ENCODE measurements at places on chromosomes 6 and 20.

- no peak for DNase-seq
Observed at GRCh38 chr6:109693111-109693510, 2.0 kb downstream of the FIG4 start.

DNA sequence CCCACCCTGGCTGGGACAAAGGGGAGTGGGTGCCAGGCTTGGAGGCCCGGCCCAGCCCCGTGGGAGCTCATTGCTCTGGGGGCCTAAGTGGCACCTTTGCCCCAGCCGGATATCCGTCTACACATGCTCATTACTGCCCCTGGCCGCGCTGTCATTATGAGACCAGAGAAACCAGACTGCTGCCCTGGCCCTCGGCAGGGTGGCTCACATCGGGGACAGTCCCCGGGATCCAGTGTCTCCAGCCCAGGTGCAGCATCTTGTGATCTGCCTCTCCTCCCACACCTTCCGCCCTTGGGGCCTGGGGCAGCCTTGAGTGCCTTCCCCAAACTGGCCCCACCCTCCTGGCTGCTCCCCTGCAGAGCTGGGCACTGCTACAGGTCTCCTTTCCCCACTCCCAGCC, 4.9 kb downstream of the SRMS start:
- DNase-seq: no peak

GRCh38 chr6:168320634-168321033, 1.1 kb upstream of the DACT2 start:
- no peak for DNase-seq

DNA sequence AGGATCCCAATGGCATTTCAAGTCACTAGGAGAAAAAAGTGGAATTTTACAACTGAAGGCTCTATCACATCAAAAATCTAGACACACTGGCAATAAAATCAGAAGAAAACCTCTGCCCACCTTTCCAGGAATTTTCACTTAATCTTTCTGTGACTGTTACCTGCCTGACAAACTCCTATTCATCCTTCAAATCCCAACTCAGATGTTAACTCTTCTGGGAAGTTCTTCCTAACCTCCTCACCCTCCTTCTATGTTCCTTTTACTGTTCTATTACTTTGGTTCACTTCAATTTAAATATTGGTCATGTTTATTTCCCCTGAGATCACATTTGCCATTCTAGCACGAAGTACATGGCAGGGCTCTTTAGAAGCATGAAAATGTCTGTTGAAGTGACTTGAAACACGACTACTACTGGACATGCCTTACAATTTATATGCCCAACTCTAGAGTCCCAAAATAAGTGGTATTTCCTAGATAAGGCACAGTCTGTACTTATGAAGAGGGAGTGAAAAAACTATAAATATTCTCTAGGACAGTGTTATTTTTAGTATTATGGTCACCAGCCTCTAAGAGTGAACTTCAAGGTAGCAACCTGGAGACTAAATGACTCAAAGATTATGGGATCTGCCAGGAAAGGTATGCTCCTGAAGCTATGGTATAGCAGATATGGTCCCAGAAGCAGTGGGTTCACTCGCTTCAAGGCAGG, 17.1 kb downstream of the CHD6 start:
- no peak for DNase-seq

DNA sequence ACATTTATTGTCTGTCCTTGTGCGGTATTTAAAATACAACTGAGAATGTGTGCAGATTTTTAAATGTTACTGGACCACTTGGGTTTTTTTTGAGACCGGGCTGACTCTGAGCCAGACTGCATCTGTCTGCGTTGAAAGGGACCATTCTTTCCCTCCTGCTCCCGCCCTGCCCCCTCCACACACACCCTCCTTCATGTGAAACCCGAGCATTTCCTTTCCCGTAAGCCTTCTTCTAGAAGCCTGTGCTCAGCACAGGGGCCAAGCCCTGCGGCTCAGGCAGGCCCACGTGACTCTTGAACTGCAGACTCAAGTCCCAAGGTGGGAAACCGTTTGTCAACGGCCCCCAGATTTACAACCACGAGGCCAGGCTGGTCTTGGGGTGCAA, 82.7 kb upstream of the FOXC1 start:
- DNase-seq: peak; percentile 61

DNA sequence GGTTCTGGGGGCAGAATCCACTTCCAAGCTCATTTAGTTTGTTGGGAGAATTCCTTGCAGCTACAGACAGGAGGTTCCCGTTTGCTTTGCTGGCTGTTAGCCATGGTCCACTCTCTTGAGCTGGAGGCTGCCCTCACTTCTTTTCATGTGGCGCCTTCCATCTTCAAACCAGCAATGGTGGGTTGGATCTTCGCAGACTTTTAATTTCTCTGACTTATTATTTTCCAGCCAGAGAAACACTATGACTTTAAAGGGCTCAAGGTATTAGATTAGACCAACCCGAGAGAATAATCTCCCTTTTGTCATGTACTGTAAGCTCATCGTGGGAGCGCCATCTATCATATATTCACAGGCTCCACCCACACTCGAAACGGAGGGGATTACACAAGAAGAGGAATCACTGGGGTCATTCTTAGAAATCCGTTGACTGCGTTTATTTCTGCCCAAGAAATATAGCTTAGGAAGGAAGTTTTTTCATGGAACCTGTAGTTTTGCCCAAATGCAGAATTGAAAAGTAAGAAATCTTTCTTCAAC, 38.9 kb downstream of the SAMD5 start:
- no peak for DNase-seq

DNA sequence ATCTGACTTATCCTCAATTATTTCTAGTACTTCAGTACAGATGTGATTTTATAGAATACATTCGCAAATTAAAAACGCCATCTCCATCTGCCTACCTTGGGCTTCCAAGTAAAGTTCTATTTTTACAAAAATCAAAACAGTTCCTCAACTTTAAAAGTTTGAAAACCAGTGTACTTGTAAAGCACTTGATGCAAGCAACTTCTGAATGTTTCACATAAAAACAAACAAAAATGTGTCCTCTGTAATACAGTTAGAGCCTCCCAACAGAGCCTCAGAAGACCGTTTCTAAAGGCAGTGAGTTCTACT, 384 bp upstream of the MANEA start:
- no peak for DNase-seq

DNA sequence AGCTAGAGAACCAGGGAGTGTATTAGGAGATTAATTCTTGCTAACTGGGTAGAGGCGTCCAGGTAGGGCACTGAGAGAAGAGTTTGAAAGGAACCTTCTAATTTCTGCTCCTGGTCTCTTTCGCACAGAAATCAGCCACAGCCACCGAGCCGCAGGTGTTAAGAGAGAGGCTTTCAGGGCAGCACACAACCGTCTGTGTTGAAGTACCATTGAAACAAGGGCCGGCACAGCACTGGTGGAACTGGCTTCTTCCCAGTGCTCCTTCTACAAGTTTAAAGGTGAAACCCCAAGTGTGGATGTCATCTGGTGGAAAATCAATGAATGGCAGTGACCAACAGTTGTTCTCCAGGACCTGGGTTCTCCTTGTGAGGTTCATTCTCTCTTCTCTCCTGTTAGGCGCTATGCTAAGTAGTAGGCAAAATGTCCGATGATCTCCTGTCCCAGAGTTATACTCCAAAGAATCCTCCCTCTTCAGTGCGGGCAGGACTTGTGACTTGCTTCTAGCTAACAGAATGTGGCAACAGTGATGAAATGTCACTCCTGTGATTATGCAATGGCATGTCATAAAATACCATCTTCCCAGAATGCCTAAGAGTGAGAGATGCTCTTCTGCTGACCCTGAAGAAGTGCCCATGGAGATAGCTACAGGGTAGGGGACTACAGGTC, 15.0 kb upstream of the RIN2 start:
- DNase-seq: no peak

DNA sequence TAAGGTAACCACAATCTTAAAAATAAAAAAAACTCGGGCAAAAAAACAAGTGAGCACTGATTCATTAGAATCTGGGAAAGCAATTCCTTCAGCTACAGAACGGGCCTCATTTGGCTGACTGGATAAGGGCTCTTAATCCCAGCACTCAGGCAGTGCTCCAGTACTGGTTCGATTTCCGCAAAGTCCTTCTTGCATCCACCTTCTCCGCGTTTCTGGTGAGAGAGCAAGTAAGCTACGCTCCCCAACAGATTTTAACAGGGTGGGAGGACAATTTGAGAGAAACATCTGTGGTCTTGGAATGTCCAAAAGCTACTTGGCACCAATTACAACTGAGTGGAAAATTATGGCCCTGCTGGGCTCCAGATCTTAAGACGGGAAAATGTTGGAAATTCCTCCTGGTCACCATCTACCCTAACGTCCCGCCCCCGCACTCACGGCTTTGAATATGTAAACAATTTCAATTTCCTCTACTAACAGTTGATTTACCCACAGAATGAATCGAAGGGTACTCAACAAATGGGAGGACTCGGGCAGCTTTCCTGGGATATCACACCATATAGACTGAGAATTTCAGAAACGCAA, 18.1 kb upstream of the ZSCAN9 start:
- DNase-seq: no peak

- no peak for DNase-seq
Observed at GRCh38 chr6:87281426-87281825, 41.0 kb upstream of the SMIM8 start.

DNA sequence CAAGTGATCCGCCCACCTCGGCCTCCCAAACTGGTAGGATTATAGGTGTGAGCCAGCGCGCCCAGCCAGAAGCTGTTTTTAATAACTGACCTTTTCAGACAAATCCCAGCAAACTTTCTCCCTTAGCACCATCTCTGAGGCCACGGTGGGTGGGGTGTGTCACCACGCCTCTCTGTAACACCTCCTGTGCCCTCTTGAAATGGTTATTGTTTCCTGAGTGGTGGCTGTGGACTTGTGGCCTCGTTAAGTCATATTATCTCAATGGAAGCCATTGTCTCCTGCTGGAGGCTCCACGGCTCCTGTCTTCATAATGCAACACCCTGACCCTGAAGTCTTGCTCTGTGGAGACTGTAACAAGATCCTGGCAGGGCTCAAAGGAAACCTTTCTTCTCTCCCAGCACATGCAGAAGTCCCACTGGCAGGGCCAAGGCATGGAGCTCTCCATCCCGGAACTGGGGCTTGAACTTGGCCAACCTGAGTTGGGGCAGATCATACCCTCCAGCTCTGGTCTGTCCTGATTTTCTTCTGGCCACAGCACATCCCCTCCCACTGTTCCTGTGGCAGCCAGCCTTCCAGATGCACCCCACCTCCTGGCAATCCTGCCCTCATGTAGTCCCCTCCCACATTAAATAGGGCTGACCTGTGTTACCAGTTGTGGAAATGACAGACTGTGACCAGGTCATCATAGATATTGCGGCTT, 81.1 kb downstream of the SNX5 start:
- no peak for DNase-seq

DNA sequence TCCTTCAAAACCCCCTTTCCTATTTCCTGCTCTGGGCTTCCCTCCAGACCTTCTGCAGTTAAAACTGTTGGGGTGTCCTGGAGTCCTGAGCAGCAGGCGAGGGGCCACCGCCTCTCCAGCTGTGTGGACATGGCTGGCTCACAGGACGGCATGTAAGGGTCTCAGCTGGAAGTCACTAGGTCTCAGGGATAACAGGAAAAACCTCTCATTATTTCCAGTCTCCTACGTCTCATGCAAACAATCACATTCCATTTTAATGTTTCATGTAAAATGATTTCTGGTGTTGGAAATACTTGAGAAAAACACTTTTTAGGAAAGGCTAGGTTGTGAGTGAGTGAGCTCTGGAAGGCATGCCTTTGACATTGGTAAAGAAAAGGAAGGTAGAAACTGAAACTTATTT, 158.7 kb downstream of the SCML4 start:
- DNase-seq: peak; percentile 51

DNA sequence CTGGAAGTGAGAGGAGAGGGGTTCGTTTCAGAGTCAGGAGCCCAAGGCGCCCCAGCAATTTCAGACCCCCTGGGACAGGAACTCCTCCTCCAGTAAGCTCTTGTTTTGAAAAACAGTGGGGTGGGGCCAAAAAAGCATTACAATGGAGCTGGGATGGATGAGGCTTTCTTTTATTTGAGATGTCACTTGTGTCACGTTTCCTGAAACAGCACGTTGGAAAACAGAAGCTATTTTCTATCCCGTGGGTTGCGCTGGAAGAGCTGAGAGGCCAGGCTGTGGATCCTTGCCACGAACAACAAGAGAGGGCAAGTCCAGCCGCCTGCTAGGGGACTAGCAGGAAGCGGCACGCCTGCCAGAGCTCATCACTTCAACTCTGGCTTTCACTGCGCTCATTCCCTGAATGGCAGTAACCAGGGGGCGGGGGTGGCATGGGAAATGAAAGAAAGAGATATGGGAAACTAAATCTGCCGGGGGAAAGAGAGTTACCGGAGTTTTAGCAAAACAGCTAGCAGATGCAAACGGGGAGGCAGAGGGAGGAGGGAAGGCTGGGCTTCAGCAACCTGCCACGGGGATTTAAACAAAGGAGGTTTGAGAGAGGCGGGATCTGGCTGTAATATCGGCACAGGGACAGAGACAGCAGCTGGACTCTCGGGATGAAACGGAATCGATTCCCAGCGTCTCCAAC, 34.6 kb downstream of the GCNT2 start:
- peak; percentile 20 for DNase-seq

- peak; percentile 75 for DNase-seq
Observed at GRCh38 chr6:105359419-105360370, 43.2 kb downstream of the PREP start.

GRCh38 chr20:31708736-31709534, 13.7 kb downstream of the BCL2L1 start:
- DNase-seq: no peak

DNA sequence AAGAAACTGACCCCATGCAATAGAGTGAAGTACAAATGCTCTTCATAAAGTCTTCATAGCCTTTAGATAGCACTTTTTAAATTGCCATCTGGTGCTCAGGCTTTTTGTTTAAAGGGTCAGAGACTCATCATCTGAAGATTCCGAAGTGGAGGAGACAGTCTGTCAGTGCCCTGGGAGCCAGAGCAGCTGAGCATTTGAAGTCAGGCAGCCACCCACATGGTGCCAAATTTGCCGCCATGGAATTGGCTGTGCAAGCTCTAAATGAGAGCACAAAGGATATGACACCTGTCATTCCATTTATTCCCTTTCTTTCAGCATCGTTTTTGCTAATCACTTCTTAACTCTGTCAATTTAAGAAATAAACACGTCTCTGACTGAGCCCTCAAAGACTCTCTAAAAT, 32.8 kb upstream of the CEP162 start:
- DNase-seq: no peak

GRCh38 chr6:8389036-8389818, 46.1 kb downstream of the SLC35B3 start:
- no peak for DNase-seq

Measured in AG08396 (cell line).